Articular chondrocyte of knee joint (primary cell): ENCODE measurements at places on chromosomes 12 and 14. TPM values are rescaled to one million over a fixed set of nuclear protein-coding genes. Genes with fewer than 3 reads are reported as not detected.

Gene POTEM
- not detected in 2 replicates for total RNA-seq

Gene CAMKK2
- 18.3 and 21.2 TPM in 2 replicates for total RNA-seq

Gene LRRIQ1
- not detected in 2 replicates for total RNA-seq

Gene NUAK1
- total RNA-seq = 5.7 and 6.3 TPM in 2 replicates

Gene ZNF384
- total RNA-seq = 22.9 and 26.8 TPM in 2 replicates

Gene FAM186B
- total RNA-seq = 0.39 and 0.54 TPM in 2 replicates

Gene SSTR1
- total RNA-seq = not detected in 2 replicates

Gene SLCO1B3
- total RNA-seq = not detected in 2 replicates

Gene TAS2R42
- not detected in 2 replicates for total RNA-seq

Gene FOXG1
- total RNA-seq = under 0.01 TPM in 1 of 2 replicates, not detected in the other

Gene IRAK3
- total RNA-seq = 22.3 and 28.3 TPM in 2 replicates

Gene CIT
- total RNA-seq = 32.6 and 33.6 TPM in 2 replicates

Gene EPS8
- total RNA-seq = 193 and 212 TPM in 2 replicates

Gene NKX2-1
- total RNA-seq = not detected in 2 replicates

Gene RIMBP2
- 0.86 and 0.91 TPM in 2 replicates for total RNA-seq

Gene LARP4
- total RNA-seq = 68.9 and 73.3 TPM in 2 replicates

Gene TAS2R43
- total RNA-seq = 1.8 TPM in 1 of 2 replicates, not detected in the other

Gene IL23A
- not detected in 2 replicates for total RNA-seq

Gene KRT79
- not detected in 2 replicates for total RNA-seq

Gene C1R
- 330 and 427 TPM in 2 replicates for total RNA-seq

Gene MIP
- total RNA-seq = 0.26 TPM in 1 of 2 replicates, not detected in the other

Gene MUCL1
- not detected in 2 replicates for total RNA-seq

Gene FBXO21
- total RNA-seq = 43.2 and 54.6 TPM in 2 replicates

Gene ANO2
- total RNA-seq = 0.26 and 0.32 TPM in 2 replicates

Gene RFX4
- not detected in 2 replicates for total RNA-seq

Gene TSPAN8
- total RNA-seq = 0.65 TPM in 2 replicates

Gene VRTN
- not detected in 2 replicates for total RNA-seq

Gene TESPA1
- not detected in 2 replicates for total RNA-seq

Gene DEPDC4
- total RNA-seq = 1.7 and 2.5 TPM in 2 replicates

Gene SLC38A4
- total RNA-seq = 5.4 and 8.1 TPM in 2 replicates

Gene PTHLH
- 0.26 and 0.76 TPM in 2 replicates for total RNA-seq

Gene TBK1
- 43.1 and 49.7 TPM in 2 replicates for total RNA-seq
